ENCODE measurements at places on chromosomes 11 and 22.

- DNase-seq, result no peak
Observed at GRCh38 chr11:19814421-19814820, 101.8 kb downstream of the NAV2 start.

DNA sequence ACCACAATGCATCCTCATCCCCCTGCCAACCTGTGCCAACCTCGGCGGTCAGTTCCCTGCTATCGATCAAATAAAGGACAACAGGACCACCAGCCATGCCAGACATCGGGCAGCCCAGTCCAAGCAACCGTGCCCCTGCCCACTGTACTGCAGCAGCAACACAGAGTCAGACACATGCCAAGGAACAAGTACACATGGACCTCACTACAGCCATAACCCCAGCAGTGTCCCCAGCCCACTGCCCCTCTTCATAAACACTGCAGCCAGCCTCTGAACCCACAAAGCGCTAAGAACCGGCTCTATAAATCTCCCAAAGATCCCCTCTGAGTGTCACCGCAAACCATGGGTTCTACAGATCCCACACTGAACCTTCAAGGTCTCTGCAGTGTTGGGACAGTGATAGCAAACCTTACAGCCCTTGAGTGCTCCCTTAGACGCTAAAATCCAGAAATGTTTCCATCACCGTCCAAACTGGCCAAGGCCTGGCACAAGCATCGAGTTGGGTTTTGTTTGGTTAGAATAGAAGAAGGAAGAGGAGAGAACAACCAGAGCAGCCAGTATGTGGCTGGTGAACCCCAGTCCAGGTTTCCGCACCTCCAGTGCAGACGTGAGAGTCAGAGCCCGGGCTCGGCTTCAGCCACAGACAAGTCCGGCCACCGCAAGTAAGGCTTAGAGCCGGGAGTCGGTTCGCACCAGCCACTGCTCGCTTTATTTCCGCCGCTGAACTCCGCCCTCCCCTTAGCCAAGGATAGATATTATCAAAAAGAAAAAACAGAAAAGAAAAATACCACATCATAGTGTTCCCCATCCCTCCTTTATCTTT lies 7.9 kb downstream of the PAX6 start:
- no peak for DNase-seq

DNA sequence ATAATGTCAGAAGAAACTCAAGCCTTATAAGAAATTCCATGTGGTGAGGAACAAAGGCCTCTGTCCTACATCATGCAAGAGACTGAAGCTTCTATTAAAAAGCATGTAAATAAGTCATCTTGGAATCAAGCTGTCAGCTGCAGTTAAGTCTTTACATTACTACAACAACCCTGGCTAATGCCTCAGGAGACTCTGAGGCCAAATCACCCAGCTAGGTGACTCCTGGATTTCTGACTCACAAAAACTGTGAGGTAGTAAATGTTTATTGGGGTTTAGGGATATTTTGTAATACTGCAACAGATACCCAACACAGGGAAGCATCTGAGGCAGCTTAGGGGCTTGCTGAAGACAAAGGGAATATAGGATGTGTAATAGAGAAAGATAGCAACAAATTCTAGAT lies 89.6 kb downstream of the C11orf87 start:
- DNase-seq, result no peak

DNA sequence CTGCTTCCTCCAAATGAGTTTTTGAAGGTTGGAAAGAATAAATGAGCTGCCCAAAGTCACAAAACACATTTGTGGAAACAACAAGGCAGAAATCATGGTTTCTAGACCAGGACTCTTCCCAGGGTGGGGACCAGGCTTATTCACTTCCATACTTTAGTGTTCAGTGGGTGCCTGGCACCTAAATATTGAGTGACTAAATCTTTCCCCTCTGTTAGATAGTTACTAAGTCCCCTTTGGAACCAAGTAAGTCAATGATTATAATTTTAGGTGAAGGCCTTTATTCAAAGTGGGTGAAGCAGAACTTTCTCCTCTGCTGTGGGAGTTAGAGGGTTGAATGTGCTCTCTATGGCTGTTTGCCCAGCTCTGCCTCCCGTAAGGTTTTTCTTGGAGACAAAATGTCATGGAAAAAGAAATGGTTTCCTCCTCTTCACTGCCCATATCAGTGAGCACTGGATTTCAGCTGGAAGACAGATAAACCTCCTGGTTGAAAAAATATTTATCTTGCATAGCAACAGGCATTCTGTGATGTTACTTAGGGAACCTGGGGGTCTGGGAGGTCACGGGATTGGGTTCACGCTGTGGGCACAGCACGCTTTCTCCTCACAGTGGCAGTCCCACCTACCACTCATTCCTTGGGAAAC lies 117.8 kb downstream of the CCDC81 start:
- no peak for DNase-seq

- DNase-seq, result no peak
Observed at GRCh38 chr11:86156397-86156955, 87.6 kb upstream of the PICALM start.

DNA sequence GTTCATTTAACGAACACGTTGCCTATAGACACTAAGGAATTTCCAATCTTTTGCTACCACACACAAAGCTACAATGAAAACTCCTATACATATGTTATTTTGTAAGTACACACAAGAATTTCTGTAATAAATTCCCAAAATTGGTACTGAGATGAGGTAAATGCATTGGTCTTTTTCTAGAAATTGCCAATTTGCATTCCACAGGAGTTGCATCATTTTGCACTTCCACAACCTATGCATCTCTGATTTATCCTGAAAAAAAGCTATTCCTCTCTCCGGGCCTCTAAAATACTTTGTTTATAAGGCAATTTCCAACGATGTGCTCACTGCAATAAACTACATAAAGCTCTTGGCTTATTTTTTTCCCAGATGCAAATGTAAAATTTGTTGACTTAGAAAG lies 24.9 kb downstream of the IMMP1L start:
- DNase-seq, result no peak

DNA sequence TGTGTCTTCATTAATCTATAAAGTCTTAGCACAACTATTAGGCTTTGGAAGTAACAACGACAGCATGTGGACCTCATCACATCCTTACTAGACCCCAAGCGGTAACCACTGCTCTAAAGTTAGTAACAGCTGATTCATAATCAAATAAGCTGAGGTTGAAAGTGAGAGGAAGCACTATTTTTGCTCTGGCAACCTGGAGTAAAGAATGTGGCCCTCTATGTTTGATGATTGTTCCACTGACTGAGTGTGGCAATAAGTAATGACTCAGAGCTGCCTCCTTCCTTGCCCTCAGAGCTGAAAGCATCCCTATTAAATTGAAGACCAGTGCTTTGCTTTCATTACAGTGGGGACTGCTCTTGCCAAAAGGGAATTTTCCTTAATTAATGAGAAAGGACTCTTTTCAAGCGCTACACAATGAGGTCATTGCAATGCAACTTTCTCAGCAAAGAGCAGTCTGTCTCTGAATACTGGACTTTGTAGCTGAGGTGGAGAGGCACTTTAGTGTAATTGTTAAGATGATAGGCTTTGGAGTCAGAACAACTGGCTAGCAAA lies 906.1 kb upstream of the RAG2 start:
- DNase-seq, result no peak

DNA sequence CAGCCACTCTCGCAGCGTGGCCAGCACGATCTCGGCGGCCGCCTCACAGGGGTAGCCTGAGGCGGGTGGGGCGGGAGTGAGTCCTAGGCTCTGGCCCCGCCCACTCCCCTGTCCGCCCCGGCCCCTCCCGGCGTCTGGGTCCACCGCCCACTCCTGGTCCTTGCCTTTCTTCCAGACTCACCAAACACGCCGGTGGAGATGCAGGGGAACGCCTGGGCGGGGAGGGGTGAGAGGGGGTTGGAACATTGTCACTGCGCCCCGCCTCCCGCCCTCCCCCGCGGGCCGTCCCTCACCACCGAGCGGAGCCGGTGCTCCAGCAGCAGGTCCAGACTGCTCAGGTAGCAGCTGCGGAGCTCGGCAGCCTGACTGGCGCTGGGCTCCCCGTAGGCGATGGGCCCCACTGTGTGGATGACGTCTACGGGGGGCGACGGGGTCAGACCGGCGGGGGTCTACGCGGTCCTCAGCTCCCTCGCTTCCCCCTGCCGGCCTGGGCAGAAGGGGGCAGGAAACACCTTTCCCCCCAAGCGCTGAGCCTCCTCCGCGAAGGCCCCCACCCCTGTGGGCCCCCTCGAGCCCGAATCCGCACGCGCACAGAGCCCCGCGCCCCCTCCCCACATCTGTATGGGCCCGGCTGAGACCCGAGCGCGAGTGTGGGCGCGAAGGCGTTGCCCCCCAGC lies 13.2 kb downstream of the OTUB1 start:
- DNase-seq, result peak; percentile 35

DNA sequence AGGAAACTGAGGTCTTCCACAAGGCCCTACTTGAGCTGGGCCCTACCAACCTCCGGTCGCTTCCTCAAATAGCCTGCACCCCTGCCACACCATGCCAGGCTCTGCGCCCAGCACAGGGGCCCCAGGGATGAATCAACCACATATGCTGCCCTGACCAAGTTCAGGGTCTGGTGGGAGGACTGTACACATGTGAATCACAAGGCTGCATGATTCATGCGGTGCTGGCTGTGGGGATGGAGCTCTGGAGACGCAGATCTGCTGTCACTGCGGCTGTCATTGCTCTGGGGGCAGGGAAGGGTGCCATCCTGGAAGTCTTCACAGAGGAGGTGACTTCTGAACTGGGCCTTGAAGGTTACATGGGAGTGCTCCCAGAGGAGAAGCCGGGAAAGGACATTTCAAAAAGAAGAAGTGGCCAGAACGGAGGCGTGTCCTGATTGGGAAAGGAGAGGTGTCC lies 21.5 kb downstream of the CYTH4 start:
- no peak for DNase-seq

- no peak for DNase-seq
Observed at GRCh38 chr22:38736257-38736570, 19.6 kb downstream of the SUN2 start.

- DNase-seq, result no peak
Observed at GRCh38 chr11:36510594-36510942, 496 bp upstream of the TRAF6 start.

DNA sequence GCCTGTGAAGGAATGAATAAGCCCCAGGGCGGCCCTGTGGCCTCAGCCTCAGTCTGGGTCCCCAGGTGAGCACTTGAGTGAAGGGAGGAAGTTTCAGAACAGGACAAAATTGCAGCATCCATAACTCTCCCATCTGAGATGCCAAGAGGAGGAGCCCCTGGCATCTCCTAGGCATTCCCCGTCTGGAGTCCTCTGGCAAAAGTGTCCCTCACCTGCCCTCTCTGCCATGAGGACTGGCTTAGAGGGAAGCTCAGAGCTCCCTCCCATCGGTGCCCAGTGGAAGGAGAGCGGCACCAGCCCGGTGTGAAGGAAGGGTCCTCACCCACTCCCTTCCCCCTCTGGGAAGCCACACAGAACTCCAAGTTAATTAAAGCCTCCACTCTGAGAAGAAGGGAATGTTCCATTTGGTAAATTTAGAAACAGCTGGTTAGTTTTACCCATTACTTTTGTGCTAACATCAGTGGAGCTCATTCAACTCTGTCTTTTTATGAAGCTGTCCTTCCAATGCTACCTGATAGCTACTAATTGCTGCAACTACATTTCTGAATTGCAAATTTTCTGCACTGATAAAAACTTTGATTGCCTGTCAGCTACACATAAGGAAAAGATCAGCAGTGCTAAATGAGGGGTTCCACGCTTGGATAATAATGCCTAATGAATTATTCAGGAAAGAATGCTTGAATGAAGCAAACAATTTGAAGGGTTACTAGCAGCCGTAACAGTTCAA lies 123.3 kb upstream of the RCN1 start:
- no peak for DNase-seq
